Amygdala (tissue), 56 donors: ENCODE measurements at places on chromosomes 11 and 22.

DNA sequence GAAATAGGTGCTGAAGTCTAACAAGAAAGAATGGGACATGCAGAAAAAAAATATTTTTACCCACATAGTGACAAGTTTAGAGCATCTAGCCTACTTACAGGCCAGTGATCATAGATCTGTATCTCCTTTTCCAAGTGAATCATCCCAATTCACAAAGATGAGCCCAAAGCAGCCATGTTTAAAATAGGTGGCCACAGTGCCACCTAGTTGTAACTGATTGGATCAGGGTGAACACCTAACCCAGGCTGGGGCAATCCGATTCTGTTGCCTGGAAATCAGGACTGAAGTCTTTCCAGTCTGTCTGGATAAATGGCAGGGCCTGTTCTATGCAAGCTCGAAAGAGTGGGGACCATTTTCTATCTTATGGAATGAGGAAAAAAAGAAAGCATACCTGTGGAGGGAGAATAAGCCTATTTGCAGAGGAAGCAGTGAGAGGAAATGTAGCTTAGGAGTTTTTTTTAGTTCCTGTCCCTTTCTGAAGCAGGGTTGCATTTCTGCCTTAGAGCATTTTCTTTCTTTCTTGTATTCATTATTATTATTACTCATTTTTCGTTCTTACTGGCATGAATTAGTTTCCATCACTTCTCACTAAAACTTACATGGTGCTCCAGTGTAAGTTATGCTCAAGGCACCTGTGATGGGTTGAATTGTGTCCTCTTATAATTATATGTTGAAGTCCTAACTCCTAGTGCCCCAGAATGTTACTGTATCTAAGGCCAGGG lies 113.2 kb upstream of the RAG2 start:
- no peak for DNase-seq

DNA sequence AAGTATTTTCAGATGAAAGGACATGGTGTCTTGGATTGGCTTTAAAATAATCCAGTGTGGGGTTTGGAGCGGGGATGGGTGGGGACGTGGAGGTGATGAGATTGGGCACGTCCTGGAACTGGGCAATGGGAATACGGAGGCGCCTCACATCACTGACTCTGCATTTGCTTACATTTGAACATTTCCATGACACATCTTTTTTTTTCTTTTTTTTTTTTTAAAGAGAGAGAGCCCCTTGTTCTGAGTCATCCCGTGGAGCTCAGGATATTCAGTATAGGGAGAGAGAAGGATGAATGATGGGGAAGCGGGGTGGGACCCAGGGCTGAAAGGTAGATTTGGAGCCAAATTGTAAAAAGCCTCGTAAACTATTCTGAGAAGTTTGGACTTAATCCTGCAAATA lies 142.7 kb downstream of the FBXO7 start:
- no peak for DNase-seq

DNA sequence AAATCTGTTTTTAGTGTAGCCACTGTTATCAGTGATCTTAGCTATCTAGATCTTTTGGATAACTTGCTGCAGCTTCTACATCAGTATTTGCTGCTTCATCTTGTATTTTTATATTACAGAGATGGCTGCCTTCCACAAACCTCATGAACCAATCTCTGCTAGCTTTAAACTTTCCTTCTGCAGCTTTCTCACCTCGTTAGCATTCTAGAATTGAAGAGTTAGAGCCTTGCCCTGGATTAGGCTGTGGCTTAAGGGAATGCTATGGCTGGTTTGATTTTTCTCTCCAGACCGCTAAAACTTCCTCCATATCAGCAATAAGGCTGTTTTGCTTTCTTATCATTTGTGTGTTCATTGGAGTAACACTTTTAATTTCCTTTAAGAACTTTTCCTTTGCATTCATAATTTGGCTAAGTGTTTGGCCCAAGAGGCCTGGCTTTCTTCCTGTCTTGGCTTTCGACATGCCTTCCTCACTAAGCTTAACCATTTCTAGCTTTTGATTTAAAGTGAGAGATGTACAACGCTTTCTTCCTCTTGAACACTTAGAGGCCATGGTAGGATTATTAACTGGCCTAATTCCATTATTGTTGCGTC lies 51.9 kb downstream of the LDLRAD3 start:
- DNase-seq: no peak

DNA sequence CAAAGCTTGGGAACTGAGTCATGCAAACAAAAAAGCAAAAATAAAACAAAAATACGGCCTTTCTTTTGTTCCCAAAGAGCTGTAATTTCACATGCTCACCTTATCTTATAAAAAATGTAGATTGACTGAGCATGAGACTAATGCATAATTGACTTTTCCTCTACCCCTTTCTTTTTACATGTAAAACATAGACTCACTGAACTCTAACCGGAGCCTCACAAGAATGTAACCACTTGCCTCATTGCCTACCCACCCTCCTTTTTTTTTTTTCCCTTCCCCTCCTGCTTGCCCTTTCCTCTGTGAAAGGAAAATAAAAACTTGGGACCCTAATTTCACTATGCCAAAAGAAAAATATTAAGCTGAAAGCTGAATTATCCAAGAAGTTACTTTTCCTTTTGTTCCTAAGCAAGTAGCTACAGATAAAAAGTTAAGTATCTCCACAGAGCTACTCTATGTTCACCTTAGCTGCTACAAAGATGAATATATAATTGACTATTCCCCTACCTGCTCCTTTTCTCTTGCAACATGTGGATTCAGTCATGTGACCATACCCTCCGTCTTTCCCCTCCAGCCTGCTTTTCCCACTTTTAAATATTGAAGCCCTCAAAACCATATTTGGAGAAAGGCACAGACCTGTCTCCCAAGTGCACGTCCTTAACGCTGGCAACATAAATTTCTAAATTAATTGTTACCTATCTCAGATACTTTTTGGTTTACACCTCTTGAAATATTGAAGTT lies 39.6 kb upstream of the WEE1 start:
- DNase-seq: no peak

DNA sequence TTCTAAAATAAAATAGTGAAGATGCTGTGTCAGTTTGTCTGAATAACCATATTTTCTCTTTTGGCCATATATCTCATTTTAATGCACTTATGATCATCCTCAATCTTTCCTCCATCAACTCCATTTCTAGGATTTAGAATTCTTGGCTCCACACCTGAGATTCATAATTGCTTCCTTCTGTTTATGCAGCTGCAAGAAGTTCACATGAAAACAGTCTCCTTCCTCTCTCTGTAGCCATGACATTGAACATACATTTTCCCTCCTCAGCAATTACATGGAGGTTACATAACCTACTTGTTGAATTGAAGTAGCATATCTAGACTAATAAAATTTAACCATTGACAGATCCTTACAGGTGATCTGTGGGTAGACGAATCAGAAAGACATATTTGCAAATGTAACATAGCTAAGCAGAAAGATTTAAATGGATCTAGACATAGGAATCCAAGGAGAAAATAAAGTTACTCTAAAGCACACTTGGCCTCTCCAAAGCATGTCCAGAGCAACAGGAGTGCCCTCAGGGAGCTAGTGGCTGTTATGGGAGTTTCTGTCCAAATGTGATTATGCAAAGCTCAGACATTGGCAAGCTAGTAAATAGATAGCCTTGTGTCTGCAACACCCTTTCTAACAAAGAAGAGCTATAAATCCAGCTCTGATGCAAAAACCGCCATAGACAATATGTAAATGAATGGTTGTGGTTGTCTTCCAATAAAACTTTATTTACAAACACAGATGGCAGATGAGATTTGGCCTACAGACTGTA lies 119.9 kb upstream of the MPPED2 start:
- no peak for DNase-seq

- no peak for DNase-seq
Observed at GRCh38 chr11:94800414-94800813, 32.3 kb downstream of the AMOTL1 start.

GRCh38 chr11:646214-646613 lies 9.1 kb downstream of the DRD4 start:
- no peak for DNase-seq

DNA sequence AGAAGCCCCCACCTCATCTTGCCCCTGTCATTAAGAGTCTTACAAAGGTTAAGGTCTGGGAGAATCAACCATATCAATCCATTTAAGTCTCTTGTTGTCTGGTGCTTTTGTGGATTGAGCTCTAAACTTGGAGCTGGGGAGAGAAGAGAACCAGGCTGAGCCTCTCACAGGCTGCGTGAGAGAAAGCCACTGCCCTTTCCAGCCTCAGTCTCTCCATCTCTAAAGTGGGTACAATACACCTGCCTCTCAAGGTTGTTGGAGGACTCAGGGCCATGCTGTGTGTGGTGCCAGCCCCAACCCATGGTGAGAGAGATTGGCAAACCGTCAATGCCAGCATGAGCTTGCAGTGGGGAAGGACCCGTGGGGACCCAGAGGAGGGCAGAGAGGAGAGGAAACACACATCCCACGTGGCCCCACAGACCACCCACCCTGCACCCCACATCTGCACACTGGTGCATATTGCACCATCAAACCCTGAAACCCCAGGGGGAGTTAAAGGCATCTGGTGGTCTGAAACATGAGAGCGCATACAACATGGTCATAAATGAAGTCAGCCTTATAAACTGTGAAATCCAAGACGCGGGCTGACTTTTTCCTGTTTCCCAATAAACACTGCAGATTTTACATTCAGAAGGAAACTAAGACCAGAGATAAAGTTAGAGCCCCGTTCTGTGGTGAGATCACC lies 27.5 kb upstream of the FBLN1 start:
- DNase-seq: no peak
